NCI-H510A (cell line): ENCODE measurements at places on chromosomes 2 and 18.

DNA sequence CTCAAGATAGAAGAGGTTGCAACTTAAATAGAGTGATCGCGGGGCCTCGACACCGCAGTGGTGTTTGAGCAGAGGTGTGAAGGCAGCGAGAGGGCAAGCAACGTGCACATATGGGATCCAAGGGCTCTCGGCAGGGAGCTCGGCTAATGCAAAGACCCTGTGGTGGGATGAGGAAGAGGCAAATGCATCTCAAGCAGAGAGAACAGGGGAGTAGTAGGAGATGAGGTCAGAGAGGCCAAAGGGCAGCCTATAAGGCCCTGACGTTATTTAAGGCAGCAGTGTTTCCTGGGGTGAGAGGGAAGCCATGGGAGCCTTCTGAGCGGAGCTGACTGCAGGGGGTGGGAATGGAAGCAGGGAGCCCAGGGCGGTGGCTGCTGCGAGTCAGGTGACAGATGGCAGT is 74.5 kb downstream of the MRPS9 start:
- DNase-seq, result no peak

DNA sequence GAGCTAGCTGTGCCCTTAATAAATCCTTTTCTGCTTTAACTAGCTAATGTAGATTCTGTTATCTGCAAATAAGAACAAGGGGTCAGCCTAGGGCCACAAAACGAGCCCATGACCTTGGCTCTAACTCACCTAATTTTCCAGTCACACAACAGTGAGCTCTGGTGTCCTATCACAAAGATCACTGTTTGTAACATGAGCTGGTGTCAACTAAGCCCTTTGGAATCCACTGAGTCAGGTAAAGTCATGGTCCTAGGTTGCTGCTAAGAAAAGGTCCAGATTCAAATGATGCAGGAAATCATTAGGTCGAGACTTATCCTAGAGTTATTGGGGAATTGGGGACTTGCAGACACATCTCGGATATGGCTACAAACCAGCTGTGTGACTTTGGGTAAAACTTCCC is 49.9 kb downstream of the ST8SIA5 start:
- no peak for DNase-seq

- no peak for DNase-seq
These were observed 122.6 kb downstream of the WDPCP start for GRCh38 chr2:63465633-63466032.

DNA sequence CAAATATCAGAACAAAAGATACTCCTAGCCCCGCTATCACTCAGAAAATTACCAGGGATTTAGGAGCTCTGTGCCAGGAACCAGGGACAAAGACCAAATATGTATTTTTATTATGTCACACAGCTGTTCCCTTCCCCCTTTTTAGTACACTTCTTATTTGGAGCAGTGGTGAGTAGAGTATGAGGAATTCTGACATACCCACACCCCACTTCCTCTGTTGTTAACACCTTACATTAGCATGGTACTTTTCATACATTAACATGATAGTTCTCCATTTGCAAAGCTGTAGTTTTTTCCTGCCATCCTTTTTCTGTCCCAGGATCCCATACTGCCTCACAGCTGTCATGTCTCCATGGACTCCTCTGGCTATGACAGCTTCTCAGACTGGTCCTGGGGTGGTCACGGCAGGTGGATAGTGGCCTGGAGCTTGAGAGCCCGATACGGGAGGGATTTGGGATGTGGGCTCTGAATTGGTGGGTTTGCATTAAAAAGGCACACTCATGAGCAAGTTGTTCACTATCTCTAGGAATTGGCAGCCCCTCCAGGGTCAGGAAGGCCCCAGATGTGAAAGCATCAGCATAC is 100.2 kb downstream of the SH3RF3 start:
- no peak for DNase-seq

- no peak for DNase-seq
These were observed 214.2 kb upstream of the ACVR2A start for GRCh38 chr2:147630585-147630984.

GRCh38 chr2:674321-674985 is 2.8 kb downstream of the TMEM18 start:
- DNase-seq, result no peak

- no peak for DNase-seq
These were observed 180.6 kb upstream of the RBMS1 start for GRCh38 chr2:160674146-160674750.

- DNase-seq, result peak; percentile 65
These were observed 17.0 kb downstream of the RND3 start for GRCh38 chr2:150470435-150470834.

- no peak for DNase-seq
These were observed 33.1 kb downstream of the IRS1 start for GRCh38 chr2:226766352-226767055.

DNA sequence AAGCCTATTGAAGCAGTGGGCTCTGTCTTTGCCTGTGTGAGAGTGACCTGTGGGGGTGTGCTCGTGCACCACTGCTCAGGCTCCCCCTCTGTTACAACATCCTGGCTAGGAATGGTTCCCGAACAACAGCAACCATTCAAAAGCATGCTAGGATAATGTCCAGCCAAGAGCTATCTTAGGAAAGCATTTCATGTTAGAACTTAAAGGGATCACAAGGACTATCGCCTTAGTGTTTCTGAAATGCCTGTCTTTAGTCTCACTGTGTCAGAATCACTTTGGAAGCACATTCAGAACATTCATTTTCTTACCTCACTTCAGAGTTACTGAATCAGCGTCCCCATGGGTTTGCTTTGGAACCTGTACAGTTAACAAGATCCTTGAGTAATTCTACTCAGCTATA is 134.9 kb upstream of the DSEL start:
- no peak for DNase-seq

DNA sequence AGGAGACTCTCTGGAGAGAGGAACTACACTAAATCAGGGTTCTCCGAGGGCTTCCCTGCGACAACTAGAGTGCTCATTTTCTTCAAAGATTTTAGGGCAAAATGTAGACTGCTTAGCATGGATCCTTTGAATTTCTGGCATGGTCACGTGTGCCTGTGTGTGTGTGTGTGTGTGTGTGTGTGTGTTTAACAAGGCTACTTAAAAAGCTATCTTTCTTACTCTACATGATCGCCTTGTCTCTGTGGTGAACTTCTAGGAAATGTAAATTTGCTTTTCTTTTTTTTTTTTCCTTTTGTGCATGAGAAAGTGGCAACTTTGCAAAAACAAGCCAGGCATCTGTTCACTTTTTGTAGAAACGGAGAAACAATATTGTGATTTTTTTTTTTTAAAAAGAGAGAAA is 43.9 kb downstream of the SOX11 start:
- no peak for DNase-seq

GRCh38 chr2:73968357-73968937 is 16.3 kb upstream of the TET3 start:
- DNase-seq, result no peak

DNA sequence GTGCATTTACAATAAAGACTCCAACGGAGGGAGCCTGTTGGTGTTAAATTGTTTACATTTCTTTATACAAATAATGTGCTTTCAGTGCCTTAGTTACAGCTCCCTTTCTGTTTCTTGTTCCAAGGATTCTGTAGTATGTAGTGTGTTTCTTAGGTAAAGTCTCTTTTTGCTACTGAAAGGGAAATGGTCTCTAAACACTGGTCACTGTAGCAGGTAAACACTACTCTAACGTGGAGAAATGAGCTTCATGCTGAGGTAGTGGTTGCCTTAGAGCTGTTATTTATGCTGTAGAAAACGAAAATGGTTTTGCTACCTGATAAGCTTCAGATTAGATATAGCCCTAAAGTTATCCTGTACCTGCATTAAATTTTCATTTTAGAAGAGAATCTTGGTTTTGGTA is 163.6 kb downstream of the CAPN13 start:
- no peak for DNase-seq

- DNase-seq, result no peak
These were observed 9.6 kb downstream of the IMMT start for GRCh38 chr2:86185517-86186212.

DNA sequence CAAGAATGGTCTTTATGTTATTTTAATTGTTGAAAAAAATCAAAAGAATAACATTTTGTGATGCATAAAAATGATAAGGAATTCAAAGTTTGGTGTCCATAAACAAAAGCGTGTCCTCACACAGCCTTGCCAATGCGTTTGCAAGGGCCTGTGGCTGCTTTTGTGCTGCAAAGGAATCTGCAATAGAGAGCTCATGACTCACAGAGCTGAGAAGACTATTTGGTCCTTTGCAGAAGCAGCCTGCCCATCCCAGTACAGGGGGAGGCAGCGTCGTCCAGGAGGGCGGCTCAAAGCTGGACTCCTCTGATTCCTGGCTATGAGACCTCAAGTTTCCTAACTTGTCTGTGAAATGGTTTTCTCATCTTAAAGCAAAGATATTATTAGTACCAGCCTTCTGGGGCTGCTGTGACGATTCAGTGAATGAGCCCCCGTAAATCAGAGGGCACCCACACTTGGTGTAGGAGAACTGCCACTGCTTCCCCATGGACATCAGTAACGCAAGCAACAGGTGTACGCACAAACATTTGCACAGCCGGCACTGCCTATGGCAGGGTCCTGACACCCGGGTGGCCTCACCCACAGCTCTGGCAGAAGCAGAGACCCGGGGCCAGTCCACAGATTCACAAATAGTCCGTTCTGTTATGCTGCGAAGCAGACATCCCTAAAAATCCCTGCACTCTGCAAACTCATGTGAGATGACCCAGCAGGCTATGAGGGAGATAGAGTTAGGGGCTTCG is 70.6 kb upstream of the ASAP2 start:
- DNase-seq, result no peak

- no peak for DNase-seq
These were observed 1149.1 kb upstream of the NRXN1 start for GRCh38 chr2:52181080-52181479.

- peak; percentile 8 for DNase-seq
These were observed 211.3 kb upstream of the APCDD1 start for GRCh38 chr18:10242936-10243680.

- DNase-seq, result no peak
These were observed 34.4 kb upstream of the SH3BP4 start for GRCh38 chr2:234917211-234917975.

DNA sequence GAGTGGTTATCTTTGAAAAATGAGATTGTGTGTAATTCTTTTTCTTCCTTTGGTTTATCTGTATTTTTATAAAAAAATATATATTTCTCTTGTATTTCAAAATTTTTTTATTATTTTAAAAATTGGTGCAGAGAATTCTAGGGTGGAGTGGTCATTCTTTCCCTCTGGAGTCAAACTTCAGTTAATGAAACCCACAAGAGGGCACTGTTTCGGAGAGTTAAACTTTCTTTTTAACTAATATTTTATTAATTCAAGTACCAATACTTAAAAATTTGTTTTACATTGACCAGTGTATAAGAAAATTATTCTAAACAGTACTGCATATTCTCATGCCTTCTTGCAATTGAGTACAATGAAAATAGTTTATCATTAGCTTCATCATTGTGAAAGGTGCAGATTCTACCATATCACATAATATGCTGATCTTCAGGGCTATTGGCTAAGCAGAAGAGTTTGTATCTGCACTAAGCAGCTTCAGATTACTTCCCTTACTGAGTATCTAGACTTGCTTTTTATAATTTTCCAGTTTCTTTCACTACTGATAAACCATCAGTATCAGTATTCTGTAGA is 50.1 kb downstream of the HS1BP3 start:
- no peak for DNase-seq

- DNase-seq, result no peak
These were observed 296.0 kb upstream of the MC4R start for GRCh38 chr18:60668583-60668982.

GRCh38 chr2:239688122-239688681 is 287.4 kb upstream of the HDAC4 start:
- DNase-seq, result no peak

GRCh38 chr2:218438596-218438995 is 19.7 kb downstream of the VIL1 start:
- no peak for DNase-seq

- DNase-seq, result no peak
These were observed 551.7 kb downstream of the RNF144A start for GRCh38 chr2:7468955-7469354.

DNA sequence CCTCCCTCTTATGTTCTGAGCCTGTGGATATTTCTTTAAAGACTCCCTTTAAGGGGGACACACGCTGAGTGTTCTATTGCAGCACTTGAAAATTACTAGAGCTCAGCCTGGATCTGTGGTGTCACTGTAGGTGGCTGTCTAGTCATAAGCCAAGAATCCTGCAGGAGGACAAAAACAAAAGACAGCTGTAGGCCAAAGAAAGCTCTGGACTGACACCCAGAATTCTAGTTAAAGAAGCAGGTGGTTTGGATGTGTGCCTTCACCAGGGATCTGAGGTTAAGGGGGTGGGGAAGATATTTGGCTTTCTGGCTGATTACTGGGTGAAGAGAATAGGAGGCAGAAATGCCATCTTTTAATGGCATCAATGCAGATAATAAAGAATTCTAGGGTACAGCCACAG is 842.5 kb upstream of the NXPH2 start:
- no peak for DNase-seq

GRCh38 chr2:95122197-95122551 is 566 bp upstream of the MRPS5 start:
- no peak for DNase-seq

GRCh38 chr2:98508709-98509066 is 64.0 kb downstream of the INPP4A start:
- DNase-seq, result peak; percentile 35

GRCh38 chr18:12345491-12346239 is 31.4 kb downstream of the AFG3L2 start:
- no peak for DNase-seq

DNA sequence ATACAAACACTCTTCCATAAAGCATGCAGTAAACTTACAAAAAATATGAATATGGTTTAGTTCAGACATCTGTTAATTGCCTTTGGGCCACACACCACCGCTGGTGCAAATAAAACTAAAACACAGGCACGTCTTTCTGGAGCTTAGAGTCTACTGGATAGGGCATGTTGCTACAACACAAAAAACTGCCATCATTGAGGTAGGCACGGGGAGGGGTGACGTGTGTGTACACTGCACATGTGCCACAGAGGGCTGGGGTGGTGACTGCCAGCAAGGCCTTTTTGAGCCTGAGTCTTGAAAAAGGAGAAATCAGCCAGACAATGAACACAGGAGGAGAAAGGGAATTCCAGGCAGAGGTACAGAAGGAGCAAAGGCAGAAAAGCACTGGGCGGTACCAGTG is 5.1 kb downstream of the SERPINE2 start:
- no peak for DNase-seq

DNA sequence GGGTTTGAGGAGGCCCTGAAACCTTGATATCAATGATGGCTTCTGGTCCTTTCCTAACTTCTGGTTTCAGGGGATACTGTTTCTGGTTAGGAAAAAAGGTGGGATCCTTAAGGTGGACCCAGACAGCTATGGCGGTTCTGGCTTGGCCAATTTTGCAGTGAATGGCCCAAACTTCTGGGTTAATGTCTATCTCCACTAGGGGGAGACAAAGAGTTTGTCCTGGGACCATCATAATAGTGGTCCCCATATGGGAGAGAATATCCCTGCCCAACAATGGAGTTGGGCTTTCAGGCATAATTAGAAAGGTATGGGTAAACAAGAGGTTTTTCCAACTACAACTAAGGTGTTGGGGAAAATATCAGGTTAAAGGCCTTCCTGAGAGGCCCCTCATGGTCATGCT is 273.5 kb downstream of the CALCRL start:
- no peak for DNase-seq
